Effector CD4-positive, alpha-beta T cell (primary cell): ENCODE measurements at places on chromosomes 16 and 17.

GRCh38 chr17:18159551-18160120 is 24.0 kb upstream of the ALKBH5 start:
- DNase-seq: no peak

- peak; percentile 69 for DNase-seq
Measured at GRCh38 chr17:64028874-64029464, 8.5 kb upstream of the ICAM2 start.

GRCh38 chr17:48438516-48439061 is 8.6 kb upstream of the SKAP1 start:
- no peak for DNase-seq

DNA sequence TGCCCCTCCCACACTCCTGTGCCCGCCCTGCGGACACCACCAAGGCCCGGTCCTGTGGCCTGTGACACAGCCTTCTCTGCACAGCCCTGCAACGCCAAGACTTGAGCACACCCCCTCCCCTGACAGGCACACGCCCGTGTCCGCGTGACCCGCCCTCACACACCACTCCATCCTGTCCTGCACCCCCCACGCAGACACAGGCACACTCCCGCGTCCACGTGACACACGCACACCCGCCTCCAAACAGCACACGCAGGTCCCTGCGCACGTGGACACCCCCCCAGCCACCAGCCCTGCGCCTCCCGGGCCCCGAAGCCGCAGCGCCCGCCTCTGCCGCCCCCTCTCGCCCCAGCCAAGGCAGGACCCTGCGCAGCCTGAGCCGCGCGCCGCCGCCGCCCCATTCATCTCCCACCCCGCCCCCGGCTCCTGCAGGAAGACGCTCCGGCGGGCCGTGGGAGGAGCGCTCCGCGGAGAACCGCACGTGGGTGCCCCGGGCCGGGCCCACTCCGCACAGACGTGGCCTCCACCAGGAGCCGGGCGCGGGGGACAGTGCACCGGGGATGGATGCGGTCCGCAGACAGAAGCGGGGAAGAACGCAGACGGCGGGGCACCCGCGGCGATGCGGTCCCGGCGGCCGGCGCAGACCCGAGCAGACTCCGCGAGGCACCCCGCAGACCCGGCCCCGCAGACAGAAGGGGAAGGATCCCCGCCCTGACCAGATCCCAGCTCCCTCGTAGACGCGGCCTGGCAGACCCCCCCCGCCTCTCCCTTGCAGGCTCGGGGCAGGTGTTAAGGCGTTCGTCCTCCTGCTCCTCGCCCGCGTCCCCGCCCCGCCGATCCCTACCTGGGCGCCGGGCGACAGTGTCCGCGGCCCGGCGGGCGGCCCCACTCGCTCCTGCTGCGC is 506 bp downstream of the CAMKK1 start:
- peak; percentile 77 for DNase-seq

- no peak for DNase-seq
Measured at GRCh38 chr16:3045758-3046640, at the start of gene MMP25. Gene MMP25, plus strand, starts transcription at chr16:3046561. Its CDS starts 357 bp downstream, at chr16:3046918.

DNA sequence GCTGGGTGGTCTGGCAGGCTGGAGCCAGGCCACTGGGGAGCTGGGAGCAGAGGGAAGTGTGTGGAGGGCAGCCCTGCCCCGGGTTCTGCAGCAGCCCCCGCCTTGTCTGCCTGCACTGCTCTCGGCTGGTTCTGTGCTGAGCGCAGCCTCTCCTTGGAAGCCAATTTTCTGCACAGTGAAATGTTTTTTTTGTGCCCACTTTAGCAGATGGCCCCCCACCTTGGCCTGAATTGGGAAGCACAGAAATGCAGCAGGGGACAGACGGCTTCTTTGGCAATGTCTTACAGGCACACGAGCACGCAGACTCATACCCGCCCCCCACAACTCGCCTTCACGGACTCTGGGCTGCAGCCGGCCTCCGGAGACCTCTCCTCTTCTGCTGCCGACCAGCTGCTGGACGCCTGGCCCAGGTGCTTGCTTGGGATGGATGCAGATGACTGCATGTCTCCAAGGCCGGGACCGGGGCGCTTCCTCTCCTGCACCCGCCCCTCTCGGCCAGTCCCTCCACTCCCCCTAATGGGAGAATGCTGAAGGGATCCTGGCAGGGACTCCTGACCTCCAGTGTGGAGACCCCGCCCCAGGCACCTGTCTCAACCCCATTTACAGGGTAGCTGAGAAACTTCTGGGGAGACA is 14.8 kb downstream of the NPTX1 start:
- DNase-seq: no peak

DNA sequence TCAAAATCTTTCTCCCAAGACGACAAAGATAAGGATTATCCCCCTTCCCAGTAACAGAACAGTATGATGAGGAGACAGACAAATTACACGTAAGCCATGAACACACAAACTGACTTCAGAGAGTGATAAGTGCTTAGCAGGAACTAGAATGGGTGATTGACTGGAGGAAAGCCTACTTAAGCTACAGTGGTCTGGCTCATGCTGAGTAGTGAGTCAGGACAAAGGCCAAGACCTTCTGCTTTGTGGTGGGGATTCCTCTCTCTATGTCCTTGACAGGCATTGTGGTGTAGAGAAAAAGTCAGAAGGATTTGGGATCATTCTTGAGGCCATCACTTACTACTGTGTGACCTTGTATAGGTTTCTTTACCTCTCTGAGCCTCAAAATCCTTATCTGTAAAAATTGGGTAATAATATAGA is 381.9 kb upstream of the CCL2 start:
- DNase-seq: no peak

GRCh38 chr17:81422776-81423697 is 27.8 kb downstream of the BAHCC1 start:
- DNase-seq: no peak

DNA sequence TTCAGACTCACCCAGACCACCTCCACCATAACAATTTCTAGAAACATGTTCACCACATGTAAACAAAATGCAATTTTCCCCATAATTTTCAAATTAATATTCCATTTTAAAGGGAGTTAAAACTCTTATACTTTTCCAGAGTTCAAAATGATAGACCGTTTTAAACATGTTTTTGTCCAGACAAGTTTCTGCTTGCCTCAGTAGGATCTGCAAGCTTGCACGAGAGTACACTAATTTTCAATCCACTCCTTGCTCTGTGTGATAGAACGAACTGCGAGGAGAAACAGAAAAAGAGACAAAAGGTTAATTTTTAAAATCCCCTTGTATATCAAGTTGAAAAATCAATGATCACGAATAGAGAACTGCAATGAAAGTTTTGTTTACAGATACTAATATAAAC is 7.1 kb downstream of the FAHD1 start:
- DNase-seq: no peak
